ENCODE measurements at places on chromosomes 5 and 9.

DNA sequence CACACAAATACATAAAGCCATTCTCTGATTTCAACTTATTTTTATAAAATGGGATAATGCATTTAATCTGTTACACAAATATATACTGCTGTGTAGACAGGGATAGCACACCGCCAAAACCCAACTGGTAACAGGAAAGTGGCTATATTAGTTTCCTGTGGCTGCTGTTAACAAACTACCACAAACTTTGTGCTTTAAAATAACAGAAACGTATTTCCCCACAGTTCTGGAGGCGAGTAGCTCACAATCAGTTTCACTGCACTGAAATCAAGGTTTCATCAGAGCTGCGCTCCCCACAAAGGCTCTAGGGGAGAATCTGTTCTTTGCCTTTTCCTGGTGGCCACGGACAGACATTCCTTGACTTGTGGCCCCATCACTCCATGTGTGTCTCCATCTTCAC, 94.0 kb downstream of the MLLT3 start:
- DNase-seq: no peak

- no peak for DNase-seq
Measured at GRCh38 chr5:95086927-95087815, 197.7 kb downstream of the MCTP1 start.

- DNase-seq: no peak
Measured at GRCh38 chr5:116032094-116032517, at the start of gene ARL14EPL. TSS of gene ARL14EPL (plus strand) at chr5:116032472. CDS start at chr5:116051466, 18,994 bp downstream.

GRCh38 chr5:144913661-144914060, 743.0 kb downstream of the KCTD16 start:
- DNase-seq: no peak

DNA sequence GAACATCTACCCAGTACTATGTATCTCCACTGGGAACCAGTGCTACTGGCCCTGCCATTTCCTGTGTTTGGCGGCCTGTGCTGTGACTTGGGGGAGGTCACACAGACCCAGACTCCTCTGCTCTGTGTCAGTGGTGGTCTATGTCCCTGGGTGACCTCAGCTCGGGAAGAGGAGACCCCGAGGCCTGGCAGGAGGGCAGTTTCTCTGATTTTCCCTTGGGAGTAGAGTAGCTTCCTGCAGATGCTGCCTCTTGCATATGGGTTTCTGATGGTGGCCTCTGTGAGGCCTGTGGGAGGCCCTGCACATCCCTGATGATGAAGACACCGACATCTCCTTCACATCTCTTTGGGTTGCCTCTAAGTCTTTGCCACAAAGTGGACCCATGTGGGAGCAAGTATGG, 13.0 kb upstream of the SMIM32 start:
- DNase-seq: no peak

GRCh38 chr5:138110266-138110963, 26.6 kb downstream of the WNT8A start:
- no peak for DNase-seq

- DNase-seq: no peak
Measured at GRCh38 chr9:116303270-116303669, 149.7 kb downstream of the PAPPA start.

DNA sequence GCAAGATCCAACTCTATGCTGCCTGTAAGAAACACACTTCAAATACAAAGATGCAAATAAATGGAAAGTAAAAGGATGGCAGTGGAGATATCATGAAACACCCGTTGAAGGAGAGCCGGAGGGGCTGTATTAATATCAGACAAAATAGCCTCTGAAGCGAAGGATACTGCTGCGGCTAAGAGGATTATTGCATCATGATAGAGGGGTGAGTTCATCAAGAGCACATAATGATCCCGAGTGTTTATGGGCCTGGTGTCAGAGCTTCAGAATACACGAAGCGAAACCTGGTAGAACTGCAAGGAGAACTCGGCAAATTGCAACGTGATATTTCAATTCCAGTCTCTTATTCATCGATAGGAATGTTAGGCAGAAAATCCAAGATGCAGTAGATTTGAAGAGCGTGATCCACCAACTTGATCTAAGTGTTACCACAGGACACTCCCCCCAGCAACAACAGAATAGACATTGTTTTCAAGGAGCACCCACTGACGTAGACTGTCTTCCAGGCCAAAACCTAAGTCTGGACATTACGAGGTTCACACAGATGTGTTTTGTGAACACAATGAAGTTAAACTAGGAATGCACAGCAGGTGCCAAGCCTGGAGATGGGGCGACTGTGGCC, 27.7 kb upstream of the QSOX2 start:
- no peak for DNase-seq
